ENCODE measurements at places on chromosomes 4 and X.

DNA sequence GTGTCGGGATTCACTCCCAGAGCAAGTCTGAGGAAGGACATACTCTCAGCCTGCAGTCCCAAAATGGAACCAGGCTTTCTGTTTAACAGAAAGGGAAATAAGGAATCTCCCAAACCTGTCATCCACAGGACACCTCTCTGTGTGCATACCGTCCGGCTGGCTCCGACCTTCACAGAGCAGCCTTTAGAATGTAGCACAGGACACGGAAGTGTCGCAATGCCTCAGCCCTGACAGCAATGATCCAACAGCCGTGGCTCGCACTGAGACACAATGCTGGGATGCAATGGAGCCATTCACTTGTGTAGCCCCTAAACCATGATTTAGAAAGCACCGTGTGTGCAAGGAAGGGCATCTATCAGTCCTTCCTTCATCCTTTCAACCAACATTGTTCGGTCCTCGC lies 15.5 kb upstream of the HELT start:
- DNase-seq, result no peak

GRCh38 chr4:169333265-169333664 lies 62.5 kb upstream of the SH3RF1 start:
- no peak for DNase-seq

- DNase-seq, result no peak
These were observed 121.0 kb downstream of the PCDH19 start for GRCh38 chrX:100289066-100289558.

DNA sequence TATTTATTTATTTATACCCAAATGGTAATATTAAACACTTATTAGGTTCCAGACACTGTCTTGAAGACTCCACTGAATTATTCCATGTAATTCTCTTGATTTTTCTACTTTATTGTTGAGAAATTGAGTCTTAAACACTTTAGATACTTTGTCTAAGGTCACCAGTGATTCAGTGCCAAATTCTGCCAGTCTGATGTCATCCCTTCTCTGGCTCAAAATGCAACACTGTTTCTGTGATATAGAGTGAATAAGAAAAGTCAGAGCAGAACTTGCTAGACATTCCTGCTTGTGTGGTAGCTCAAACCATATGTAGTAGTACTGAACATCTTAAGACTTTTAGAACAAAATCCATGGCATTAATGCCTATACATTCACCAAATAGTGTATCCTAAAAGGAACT lies 164.3 kb downstream of the GABRB1 start:
- no peak for DNase-seq

- no peak for DNase-seq
These were observed 50.0 kb downstream of the CYTL1 start for GRCh38 chr4:4969298-4969697.

DNA sequence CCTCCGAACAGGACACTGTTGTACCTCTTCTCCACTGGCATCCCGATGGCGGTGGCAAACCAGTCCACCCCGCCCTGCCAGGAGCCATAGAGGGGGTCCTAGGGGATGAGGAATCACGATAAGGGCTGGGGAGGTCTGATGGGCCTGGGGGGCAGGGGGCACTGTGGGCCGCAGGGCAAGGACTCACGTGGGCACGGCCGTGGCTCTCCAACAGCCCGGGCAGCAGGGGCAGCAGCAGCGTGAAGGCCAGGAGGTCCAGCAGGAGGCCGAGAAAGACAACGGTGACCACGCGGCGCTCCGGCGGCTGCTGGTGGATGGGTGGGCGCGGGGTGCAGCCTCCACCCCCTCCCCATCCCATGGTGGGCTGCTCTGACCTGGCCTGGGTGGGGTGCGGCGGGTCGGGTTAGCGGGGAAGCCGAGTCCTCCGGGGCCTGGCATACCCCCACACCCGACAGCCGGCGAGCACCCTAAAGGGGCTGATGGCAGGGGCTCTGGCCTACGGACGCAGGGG lies 29.6 kb downstream of the NOP14 start:
- DNase-seq, result no peak

DNA sequence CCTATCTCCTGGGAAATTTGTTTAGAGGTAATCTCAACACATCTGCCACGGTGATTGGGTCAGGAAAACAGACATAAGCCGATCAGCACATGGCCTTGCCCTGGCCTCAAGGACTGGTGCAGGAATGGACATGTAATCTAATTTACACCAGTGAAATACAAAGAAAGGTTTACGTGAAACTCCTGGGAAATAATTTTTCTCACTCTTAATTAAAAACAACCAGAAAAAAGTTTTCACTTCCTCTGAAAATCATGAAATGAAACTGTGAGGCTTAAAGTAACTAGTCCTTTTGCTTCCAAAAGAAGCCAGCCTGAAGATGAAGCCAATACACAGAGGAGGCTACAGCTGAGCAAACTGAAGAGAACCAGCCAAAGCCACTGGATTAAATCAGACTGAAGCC lies 154.1 kb upstream of the FAM241A start:
- DNase-seq, result no peak

- no peak for DNase-seq
These were observed 27.1 kb upstream of the SPANXN4 start for GRCh38 chrX:142998447-142999198.

GRCh38 chr4:113759696-113760093 lies 1.8 kb downstream of the CAMK2D start:
- DNase-seq, result no peak

- peak; percentile 21 for DNase-seq
These were observed 180.4 kb upstream of the RASGEF1B start for GRCh38 chr4:81652069-81652478.

DNA sequence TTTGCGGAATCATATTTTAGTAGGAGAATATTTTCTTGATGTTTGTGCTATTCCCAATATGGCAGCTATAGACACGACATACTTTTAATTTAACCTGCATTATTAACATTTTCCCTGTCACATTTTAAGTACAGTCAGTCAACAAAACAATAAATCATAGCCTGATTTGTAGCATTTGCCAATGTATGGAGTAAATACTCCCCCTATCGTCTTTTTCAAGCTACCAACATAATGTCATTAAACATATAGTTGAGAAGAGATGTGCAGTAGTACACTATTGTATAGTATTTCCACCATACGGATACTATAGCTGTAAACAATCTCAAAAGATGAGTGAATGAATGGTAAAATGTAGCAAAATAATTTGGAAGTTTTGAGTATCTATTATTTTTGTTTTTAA lies 303.7 kb upstream of the MAGEB2 start:
- DNase-seq, result no peak

DNA sequence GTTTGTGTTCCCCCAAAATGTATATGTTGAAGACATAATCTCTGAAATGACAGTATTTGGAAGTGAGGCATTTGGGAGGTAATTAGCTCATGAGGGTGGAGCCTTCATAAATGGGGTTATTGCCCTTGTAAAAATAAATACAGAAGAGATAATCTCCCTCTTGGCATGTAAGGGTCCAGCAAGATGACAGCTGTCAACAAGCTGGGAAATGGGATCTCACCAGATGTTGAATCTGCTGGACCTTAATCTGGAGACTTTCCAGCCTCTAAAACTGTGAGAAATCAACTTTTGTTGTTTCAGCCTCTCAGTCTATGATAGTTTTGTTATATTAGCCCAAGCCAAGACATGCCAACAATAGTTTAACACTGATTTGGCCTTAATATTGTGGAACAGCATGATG lies 438.2 kb upstream of the PCDH7 start:
- no peak for DNase-seq

DNA sequence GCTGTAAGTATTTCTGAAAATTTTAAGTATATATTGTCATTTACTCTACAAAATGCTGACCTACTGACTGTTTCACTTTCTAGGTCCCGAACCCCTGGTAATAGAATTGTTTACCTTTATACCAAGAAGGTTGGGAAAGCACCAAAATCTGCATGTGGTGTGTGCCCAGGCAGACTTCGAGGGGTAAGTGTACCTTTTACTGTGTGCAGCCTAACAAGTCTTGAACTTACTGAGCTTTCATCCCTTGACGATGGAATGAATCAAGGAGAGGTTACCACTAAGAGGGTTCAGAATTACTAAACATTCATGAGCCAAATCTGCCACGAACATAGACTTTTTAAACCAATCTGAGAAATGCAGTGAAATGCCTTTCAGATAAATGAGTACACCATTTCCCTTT lies 1.6 kb downstream of the RPL34 start:
- no peak for DNase-seq

DNA sequence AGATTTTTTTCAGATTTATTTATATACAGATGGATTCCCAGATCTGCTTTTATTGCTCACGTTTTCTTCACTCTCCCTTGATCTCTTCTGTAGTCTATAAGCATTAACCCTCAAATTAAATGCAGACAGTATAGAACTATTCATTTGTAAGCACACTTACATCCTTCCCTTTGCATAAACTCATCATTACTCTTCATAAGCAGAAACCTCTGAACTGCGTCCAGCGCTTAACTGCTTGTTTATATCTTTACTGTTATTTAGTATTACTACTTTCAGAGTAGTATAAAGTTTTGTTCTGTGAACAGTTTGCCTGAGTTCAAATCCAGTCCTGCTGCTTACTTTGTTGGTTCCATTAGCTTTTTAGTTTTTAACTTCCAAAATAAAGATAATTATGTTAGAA lies 132.9 kb downstream of the STIM2 start:
- DNase-seq, result no peak

GRCh38 chr4:85762529-85762871 lies 287.6 kb downstream of the ARHGAP24 start:
- DNase-seq, result no peak

DNA sequence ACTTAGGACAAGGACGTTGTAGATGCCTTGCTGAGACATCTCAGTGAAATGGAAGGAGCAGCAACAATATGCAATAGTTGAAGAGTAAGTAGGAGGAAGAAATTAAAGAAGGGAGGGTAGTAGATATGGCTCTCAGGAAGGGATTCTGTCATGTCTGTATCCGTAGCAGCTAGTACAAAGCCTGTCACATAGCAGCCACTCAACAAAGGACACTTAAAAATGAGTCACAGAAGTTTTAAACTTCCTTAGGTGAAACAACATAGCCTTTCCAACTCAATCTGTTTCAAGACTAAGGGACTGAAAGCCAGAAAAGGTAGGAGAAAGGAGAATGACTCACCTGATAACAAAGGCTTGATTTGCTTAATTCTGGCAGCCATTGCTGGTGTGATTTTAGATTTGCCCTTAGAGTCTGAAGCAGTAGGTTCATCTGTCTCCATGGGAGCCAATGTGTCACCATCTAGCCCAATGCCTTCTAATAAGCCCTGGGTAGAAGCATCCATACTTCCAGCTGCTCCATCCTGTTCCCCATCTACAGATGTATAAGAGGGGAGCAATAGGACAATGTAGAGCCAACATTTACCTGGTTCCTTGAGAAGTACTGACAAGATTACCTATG lies 86.6 kb downstream of the HUWE1 start:
- no peak for DNase-seq

All from stimulated activated CD4-positive, alpha-beta T cell treated with anti-CD3 and anti-CD28 coated beads, TNF-alpha, amount 100 ng/mL, for 24 hours (primary cell).